Renal cortical epithelial cell (primary cell): ENCODE measurements at places on chromosomes 2 and 18.

GRCh38 chr2:119254601-119255080 lies 31.0 kb downstream of the STEAP3 start:
- DNase-seq = no peak

DNA sequence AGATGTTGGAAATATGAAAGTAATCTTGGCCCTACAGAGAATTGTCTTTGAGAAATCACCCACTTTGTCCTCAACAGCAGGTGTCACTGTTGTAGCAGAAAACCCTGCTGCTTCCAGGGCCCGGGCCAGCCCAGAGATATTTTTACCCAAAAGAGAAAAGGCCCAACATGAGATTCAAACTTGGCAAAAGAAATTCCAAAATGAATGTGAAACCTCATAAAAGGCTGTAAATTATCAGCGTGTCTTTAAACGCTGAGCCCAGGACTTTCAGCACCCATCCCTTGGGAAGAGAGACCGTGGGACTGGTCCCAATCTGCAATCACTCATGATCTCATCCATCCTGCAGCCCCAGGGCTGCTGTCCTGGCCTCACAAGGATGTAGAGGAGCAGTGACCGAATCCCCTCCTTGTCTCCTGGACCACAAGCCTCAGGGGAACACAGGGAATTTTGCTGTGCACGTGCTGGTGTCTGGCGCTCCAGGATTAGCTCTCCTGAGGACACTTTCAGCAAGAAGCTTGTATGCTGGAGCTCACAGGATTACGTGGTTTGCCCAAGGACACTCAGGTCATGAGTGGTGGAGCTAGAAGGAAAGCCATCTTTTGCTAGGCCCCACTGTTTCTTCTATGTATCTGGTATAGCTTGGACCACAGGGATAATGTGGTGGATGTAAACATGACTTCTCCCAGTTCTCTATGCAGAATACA lies 202.1 kb downstream of the RNF144A start:
- DNase-seq = peak; percentile 16

DNA sequence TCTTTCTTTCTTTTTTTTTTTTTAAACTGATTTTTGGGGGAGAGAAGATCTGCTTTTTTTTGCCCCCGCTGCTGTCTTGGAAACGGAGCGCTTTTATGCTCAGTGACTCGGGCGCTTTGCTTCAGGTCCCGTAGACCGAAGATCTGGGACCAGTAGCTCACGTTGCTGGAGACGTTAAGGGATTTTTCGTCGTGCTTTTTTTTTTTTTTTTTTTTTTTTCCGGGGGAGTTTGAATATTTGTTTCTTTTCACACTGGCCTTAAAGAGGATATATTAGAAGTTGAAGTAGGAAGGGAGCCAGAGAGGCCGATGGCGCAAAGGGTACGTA lies 587 bp downstream of the MEIS1 start:
- no peak for DNase-seq

DNA sequence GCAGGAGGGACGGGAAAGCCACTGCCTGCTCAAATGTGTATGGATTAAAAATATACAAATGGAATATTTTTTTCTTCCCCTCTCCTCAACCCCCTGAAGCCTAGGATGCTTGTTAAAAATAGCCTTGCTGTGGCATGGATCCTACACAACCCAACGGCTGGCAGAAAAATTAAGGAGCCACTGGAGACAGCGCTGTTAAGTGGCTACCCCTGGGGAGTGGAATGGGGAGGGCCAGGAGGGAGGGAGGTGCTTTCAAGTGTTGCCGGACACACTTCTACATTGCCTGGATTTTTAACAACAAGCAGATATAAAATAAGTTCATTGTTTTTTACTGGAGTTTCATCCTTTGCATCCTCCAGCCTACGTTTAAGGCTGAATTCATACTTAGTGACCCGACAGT lies 66.6 kb downstream of the ZBTB7C start:
- no peak for DNase-seq

DNA sequence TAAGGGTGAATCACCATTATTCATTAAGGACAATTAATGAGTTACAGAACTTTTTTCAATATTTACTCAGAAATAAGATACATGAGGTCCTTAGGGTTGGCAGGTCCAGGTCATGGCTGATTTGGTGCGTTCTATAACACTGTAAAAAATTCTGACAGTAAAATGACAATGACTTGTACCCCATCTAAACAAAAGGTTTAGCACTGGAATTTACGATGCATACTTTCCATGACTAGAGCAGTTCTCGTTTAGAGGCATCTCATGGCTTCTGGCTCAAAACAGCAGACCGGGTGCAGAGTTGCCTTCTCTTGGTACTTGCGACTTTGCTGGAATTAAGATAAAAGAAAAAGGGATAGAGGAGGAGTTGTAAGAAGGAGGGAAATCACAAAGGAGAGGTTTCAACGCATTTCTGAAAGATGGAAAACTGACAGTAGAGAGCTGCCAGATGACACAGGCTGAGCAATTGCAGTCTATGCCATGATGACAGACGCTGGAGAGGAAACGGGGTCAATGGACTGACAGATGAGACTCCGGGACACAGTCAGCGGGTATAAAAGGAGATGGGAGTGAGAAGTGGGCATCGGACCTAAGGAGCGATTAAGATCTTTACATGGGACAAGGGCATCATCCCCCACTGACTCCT lies 4.1 kb upstream of the CYS1 start:
- DNase-seq = peak; percentile 37

DNA sequence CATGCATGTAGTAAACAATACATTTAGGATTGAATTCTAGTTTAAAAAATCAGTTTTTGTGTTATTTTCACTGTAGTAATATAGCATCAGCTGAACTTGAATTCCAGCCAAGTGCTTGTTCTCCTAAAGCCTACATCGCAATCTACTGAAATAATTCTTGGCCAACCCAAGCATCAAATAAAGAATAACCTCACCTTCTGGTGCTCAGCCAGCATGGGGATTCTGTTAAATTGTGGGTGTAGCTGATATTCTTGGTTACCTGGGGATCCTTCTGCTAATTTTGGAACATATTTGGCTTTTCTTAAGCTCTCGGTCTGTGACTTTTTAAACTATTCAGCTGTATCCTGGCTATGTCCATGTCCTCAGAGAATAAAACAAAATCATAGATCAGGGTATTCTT lies 248.8 kb downstream of the NRXN1 start:
- DNase-seq = no peak

- no peak for DNase-seq
Observed at GRCh38 chr18:54387631-54388030, 29.9 kb downstream of the C18orf54 start.

DNA sequence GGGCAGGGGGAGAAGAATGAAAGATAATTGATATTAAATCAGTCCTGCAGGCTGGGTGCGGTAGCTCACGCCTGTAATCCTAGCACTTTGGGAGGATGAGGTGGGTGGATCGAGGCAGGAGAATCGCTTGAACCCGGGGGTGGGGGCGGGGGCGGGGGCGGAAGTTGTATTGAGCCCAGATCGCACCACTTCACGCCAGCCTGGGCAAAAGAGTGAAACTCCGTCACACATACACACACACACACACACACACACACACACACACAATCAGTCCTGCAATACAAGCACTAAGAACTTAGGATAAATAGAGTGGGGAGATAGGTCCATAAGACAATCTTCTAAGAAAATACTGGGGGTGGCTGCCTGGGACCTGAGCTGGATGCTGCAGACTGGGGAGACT lies 15.1 kb upstream of the PKDCC start:
- no peak for DNase-seq

GRCh38 chr2:70946832-70947442 lies 11.2 kb downstream of the ATP6V1B1 start:
- DNase-seq = peak; percentile 60

GRCh38 chr2:158729451-158729850 lies 65.7 kb upstream of the DAPL1 start:
- no peak for DNase-seq

DNA sequence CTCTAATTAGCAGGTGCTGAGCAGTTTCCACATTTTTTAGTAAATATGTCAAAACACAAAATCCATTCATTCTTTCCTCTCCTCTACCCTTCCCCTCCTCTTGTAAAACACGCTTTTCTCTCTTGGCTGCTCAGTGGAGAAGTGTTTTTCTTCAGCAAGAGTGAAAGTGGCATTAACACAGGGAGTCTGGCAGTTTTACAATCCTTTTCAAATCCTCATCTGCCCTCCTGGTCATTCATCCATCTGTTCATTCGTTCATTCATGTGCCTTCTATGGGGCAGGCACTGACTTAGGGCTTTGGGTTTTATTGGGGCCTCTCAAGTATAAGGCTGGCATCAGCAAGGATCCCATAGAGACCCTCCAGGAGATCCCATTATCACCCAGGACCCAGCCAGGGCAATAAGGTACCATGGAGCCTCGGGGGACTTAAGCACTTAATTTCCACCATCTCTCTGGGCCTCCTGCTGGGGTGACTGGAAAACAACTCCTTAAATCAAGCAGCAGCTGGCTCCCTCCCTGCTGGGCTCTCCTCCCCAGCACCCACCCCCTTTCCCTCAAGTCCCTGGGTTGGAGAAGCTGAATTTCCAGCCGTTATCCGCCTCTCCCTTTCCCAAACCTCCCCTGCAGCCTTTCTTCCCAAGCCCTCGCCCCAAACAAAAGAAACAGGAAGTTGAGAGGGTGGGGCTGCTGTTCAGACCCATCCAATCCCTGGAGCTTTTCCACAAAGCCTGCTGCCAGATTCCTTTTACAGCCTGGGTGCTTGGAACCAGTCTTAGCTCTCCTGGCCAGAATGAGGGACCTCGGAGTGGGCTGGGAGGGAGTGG lies 32.6 kb downstream of the MARCHF4 start:
- no peak for DNase-seq

- DNase-seq = peak; percentile 21
Observed at GRCh38 chr2:220296174-220296573, 668.7 kb downstream of the SLC4A3 start.

DNA sequence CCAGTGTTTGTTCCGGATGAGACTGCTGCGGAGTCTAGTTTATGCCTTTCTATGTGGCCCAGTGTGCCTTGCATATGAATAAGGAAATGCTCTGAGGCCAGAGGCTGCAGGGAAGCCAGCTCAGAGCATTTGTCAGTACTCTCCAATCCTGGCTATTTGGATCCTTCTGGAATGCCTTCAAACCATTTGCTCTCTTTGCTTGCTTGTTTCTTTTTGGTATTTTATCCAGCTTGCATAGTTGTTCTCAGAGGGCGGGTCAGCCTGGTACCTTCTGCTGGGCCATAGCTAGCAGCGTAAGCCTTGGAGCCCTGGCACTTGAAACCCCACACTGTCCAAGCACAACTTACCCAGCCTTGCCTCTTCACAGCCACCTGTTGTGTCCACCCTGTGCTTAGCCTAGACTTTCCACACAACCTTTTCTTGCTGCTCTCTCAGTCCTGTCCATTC lies 20.5 kb downstream of the CENPO start:
- DNase-seq = no peak
